ENCODE measurements at places on chromosomes 4 and X.
A peak's percentile ranks its signal among the peaks of the same experiment; 100 is the strongest.

DNA sequence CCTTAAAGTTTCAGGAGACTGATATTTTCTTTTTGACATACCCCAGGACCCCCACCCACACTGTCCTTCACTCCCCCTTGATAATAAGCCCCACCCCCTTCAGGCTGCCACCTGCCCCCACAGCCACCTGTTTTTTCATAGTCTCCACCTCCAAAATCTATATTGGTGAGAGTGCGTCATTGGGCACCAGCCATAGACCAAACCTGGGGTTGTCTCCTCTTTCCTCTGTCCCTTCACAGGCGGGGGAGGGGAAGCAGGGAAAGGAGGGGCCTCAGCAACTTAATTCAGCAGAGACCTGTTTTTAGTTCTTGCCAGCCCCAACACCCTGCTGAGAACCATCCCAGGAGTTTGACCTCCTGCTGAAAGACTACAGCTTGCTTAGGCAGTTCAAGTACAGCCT is 1.1 kb downstream of the ARHGAP36 start:
- no peak for DNase-seq

GRCh38 chr4:22510750-22511149 is 5.1 kb downstream of the ADGRA3 start:
- DNase-seq = no peak

GRCh38 chr4:158625544-158625943 is 46.1 kb downstream of the C4orf46 start:
- no peak for DNase-seq

GRCh38 chrX:120299928-120300327 is 11.3 kb downstream of the TMEM255A start:
- DNase-seq = no peak

- no peak for DNase-seq
Measured at GRCh38 chrX:80423744-80424143, 3.5 kb downstream of the TENT5D start.

GRCh38 chr4:13541176-13541604 is 3.1 kb downstream of the NKX3-2 start:
- no peak for DNase-seq

DNA sequence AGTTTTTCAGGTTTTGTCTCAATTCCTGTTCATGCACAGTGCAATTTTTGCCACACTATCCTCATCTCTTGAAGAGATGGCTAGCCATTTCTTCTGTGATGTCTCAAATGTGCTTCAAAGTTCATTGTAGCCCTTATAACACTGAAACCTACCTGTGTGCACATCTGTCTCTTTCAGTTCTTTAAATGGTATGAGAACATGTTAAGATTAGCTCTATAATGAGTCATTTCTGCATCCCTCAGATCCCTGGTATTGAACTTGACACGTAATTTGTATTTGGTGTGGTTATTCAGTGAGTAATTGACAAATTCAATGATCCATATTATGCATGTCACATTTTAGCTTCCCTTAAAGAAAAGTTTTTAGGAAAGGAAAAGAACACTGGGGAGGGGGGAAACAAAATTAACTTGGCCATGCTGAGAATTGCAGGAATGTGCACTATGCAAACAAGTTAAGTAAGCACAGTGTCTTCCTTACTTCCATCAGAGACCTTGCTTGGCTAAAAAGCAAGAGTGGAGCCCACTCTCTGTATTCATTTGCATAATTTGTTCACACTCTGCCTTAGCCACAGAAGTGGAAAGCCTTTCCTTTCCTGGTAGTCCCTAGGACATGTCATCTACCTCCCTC is 659.8 kb upstream of the MAGEB2 start:
- DNase-seq = no peak

- DNase-seq = peak; percentile 28
Measured at GRCh38 chr4:133969202-133969848, 232.3 kb downstream of the PABPC4L start.

GRCh38 chr4:54001668-54002365 is 62.6 kb downstream of the CHIC2 start:
- DNase-seq = no peak

DNA sequence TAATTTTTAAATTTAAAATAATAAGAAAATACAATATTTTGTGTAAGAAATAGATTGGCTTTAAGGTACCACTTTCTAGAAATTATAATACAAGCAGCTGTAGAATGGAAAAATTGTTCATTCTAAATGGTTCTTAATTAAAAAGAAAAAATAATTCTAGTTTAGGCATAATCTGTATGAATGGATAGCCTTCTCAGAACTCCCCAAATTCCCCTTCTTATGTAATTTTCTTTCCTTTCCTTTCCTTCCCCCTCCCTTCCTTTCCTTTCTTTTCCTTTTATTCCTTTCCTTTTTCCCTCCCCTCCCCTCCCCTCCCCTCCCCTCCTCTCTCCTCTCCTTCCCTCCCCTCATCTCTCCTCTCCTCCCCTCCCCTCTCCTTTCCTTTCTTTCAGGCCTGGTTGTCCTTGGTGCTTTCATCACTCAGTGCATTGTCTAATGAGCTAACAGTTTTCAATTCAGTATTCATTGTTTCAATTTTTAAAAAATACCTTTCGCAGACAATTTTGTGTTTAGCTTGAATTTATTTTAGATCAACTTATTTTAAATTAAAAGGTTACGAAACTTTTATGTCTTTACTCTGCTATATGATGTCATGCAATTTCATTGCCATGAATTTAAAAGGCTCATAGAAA is 28.8 kb downstream of the LRIT3 start:
- no peak for DNase-seq

- DNase-seq = no peak
Measured at GRCh38 chr4:153521999-153522801, 56.0 kb downstream of the TMEM131L start.

DNA sequence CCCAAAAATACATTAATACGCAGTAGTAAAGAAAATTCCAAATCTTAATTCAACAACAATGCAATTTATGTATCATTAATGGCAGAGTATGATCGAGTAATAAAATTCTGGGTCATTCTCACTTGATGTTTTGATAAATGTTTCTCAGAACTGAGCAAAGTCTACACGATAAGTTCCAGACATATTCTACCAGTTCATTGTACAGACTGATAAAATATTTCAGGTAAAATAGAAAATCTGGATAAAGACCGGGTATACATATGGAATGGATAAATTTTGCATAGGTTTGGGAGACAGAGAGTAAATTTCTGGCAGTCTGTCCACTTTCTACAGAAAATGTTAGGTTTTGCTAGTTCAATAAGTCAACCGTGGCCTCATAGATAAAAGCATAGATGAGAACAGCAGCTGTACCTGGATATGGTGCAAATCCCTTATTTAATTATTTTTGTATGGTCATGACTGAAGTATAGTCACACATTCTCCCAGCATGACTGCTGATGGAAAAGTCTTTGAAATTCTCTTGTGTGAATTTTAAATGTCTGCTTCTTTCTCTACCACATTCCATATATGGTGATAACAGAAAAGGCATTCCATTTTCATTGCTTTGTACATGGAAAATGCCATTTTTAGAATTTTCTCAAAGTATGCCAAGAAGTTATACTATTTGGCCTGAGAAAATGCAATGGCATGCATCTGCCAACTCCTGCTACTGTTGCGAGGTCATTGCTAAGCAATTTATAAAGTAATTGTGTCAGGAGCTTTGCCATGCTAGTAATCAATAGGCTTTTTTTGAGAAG is 301.9 kb upstream of the ARSJ start:
- no peak for DNase-seq

GRCh38 chr4:54658252-54659093 is 716 bp downstream of the KIT start:
- DNase-seq = peak; percentile 51

- no peak for DNase-seq
Measured at GRCh38 chrX:13371186-13371585, 51.3 kb upstream of the ATXN3L start.

DNA sequence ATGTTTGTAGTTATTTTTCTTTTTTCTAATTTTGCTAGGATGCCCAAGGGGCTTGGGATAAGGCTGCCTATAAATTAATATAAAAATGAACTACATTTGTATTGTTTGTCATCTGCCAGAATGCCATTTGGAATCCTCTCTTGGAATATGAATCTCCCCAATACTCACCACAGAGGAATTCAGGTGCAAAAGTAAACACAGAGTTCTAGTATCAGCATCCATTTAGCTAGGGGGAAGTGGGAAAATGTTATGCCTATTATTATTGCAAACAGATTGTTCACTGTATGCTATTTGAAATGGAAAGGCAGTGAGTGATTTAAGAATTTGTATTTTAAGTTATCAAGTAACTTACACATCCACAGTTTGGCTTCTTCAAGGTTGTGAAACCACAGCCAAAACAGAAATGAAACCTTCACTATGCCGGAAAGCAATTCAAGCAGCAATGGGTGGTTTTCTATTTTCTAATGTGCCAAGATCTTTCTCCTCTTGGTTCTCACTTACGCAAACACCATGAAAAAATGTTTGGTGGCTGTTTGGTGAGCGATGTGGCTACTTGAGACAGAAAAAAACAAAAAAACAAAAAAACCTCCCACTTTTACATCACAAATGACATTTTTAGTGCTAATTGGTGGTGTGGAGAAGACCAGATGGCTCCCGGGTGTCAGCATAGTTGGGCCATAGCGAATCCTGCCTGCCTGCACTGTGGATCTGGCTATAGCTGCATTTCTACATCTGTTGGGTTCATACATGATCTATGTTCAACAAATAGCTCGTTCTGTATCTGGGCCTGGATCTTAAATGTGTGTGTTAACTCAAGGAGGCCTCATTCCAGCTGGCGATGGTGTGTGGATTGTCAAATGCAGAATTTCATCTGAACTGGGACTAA is 200.8 kb upstream of the GIMD1 start:
- DNase-seq = no peak

DNA sequence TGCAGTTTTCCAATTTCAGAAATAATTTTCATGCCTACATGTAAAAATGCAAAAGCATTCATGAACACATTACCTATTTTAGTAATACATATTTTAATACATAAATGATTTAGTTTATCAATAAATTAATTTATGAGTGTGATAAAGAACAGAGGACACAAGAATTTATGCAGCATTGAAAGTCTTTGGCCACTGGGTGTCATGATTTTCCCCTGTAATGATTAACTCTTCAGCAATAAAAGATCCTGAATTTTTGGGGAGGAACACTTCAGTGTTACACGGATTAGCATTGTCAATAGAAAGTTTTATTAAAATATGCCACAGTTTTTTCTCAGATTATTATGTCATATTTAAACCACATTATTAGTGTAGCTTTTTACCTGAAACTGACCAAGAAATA is 8.6 kb upstream of the VCX2 start:
- no peak for DNase-seq

DNA sequence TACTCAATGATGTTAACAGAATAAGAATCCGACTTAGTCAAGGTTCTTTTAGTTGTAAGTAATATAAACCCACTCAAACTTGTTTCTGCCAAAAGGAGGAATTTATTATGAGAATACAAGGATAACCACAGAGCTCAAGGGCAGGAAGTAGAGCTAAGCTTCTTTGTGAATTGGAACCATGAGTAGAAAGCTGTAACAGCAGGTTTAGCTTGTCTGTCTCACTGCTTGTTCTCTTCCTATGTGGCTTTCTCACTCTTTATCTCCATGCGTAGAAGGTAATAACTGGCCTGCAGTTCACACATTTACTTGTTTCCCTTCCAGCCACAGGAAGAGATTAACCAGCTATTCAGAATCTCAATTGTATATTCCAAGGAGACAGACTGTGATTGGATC is 378.3 kb downstream of the PPP1R2C start:
- DNase-seq = no peak

DNA sequence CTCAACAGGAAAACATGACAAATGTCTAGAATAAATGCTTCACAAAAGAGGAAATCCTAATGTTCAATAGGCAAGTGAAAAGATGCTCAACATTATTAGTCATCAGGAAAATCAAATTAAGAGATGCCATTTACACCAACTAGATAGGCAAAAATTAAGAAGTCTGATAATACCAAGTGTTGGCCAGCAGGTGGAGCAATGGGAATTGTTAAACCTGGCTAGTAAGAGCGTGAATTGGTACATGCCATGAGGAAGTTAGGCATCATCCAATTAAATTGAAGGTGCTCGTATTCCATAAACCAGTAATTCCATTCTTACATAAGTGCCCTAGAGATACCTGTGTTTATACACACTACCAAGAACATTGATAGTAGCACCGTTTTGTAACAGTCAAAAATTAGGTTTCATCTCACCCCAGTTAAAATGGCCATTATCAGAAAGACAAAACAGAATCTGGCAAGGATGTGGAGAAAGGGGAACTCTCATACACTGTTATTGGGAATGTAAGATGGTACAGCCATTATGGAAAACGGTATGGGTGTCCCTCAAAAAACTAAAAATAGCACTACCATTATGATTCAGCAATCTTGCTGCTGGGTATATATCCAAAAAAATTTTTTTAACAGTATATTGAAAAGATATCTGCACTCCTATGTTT is 14.0 kb upstream of the ZCCHC18 start:
- DNase-seq = peak; percentile 46

- no peak for DNase-seq
Measured at GRCh38 chr4:115850799-115851509, 737.5 kb upstream of the NDST4 start.
